Mammary microvascular endothelial cell (primary cell): ENCODE measurements at places on chromosomes 12 and 14. TPM values are rescaled to one million over a fixed set of nuclear protein-coding genes. Genes with fewer than 3 reads are reported as not detected.

The ENDOU gene
- total RNA-seq = not detected in 2 replicates

The KRT6B gene
- total RNA-seq = not detected in 2 replicates

The RPS6KL1 gene
- total RNA-seq = 11.1 and 14.0 TPM in 2 replicates

The CCDC60 gene
- total RNA-seq = not detected in 2 replicates

The PMCH gene
- total RNA-seq = not detected in 2 replicates

The NANOG gene
- total RNA-seq = not detected in 2 replicates

The NID2 gene
- total RNA-seq = 46.7 and 54.0 TPM in 2 replicates

The PLBD1 gene
- 0.05 and 0.27 TPM in 2 replicates for total RNA-seq

The NAA25 gene
- total RNA-seq = 12.0 and 14.9 TPM in 2 replicates

The FOXN4 gene
- not detected in 2 replicates for total RNA-seq
